ENCODE measurements at places on chromosomes 4 and X.

- DNase-seq: no peak
Measured at GRCh38 chr4:153432965-153433753, 33.0 kb upstream of the TMEM131L start.

- no peak for DNase-seq
Measured at GRCh38 chr4:54102531-54103106, 2.7 kb downstream of the GSX2 start.

DNA sequence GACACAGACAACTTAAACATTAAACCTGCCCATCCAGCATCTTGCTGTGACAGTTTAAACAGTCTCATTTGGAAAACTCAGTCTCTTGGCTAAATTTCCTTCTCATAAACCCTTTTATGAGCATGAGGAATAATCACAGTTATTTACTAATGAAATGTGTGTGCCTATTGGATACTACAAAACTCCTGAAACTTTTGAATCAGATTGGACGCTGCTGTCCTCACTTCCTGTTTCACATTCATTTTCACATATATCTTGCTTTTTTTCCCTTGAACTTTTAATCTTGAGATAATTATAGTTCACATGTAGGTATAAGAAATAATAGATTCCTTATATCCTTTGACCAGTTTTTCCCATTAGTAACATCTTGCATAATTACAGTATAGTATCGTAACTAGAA lies 111.7 kb downstream of the CDKL5 start:
- no peak for DNase-seq

DNA sequence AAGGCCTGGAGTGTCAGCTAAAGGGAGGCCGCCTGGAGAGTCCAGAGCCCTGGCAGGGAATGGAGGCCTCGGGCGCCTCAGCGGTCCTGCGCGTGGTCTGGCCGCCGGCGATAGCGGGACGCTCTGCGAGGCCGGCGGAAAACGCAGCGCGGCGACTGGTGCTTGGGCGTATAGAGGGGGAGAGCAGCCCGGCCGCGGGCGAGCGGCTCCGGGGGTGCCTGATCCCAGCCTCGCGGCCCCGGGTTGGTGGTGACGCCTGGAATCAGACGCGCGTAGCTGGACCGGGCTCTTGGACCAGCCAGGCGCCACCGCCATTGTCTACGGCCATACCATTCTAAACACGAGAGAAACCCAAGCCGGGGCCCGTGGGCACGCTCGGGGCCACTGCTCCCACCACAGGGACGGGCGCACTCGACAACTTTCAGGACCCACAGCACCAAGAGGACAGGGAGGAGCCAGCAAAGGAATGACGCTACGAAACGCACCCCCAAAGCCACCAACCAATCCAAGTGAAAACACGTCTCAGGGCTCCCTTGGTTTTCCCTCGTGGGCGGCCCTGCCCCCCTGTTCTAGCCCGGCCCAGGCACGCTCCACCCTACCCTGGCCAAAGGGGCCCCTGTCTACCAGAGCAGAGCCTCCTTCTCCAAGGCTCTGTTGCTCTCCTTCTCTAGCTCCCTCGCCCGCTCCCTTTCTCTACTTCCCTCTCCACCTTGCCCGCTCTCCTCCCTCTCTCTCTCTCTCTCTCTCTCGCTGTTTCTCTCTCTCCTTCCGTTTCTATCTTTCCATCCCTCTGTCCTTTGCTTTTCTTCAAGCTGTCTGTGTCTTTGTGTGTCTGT lies 7.8 kb downstream of the FRG2 start:
- no peak for DNase-seq

- DNase-seq: peak; percentile 22
Measured at GRCh38 chr4:71026086-71026485, 32.6 kb downstream of the DCK start.

All from SHP77 (cell line).